ENCODE measurements at places on chromosomes 4 and X.
A peak's percentile ranks its signal among the peaks of the same experiment; 100 is the strongest.

- no peak for DNase-seq
Observed at GRCh38 chr4:15100994-15101695, 98.9 kb downstream of the CPEB2 start.

- DNase-seq, result peak; percentile 62
Observed at GRCh38 chrX:136909119-136909705, 28.7 kb upstream of the RBMX start.

- DNase-seq, result no peak
Observed at GRCh38 chr4:88865466-88865865, 167.8 kb upstream of the NAP1L5 start.

GRCh38 chr4:24611575-24611974 is 27.2 kb upstream of the DHX15 start:
- no peak for DNase-seq

DNA sequence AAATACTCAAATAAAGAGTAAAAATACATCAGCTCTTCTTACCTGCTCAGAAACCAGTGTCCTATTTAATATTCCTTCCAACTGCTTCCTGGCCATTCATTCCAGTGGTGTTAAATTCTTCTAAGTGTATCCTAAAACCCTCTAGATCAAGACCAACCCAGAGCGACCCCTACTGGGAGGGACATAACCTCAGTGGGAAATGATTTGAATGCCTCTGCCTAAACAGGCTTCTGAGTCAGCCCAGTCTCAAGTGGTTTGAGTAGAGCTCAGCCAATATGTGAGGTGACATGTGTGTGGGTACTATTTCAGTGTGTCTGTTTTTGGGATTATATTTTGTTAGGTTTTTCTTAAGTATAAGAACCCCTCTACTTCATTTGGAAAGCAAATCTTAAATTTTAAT is 133.6 kb upstream of the ARHGEF9 start:
- no peak for DNase-seq

DNA sequence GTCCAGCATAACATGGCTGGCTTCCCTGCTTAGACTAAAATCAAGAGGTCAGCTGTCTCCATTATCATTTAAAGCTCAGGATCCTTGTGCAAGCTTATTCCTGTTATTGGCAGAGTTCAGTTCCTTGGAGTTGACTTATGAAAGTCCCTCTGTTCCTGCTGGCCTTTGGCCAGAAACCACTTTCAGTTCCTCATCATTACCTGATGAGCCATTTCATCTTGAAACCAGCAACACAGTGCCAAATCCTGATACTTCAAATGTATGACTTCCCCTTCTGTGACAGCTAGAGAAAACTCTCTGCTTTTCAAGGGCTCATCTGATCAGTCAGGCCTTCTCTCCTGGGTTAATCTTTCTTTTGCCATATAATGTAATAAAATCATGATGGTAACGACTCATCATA is 110.6 kb upstream of the FSTL5 start:
- DNase-seq, result no peak

GRCh38 chr4:47737326-47737725 is 100.5 kb downstream of the CORIN start:
- no peak for DNase-seq

- DNase-seq, result no peak
Observed at GRCh38 chr4:23153076-23153475, 460.3 kb downstream of the GBA3 start.

- no peak for DNase-seq
Observed at GRCh38 chrX:124426288-124427169, 80.2 kb downstream of the SH2D1A start.

DNA sequence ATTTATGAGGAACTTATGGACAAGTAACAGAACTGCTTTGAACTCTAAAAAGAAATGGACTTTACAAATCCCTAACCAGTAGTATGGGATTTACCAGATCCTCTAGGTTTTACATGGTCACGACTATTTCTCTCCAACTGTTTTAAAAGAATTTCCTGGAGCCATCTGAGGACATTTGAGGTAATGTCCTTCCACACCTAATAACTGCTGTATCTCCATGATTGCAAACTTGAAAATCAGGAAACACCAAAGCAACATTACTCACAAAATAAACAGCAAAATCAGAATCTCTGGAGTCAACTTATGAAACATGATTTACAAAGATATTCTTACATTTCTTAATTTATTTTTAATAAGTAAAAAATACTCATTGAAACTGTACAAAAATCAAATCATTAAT is 58.0 kb downstream of the STAP1 start:
- no peak for DNase-seq

GRCh38 chrX:11589641-11590040 is 76.1 kb downstream of the ARHGAP6 start:
- no peak for DNase-seq

GRCh38 chr4:157984285-157984911 is 188.4 kb downstream of the GASK1B start:
- no peak for DNase-seq

DNA sequence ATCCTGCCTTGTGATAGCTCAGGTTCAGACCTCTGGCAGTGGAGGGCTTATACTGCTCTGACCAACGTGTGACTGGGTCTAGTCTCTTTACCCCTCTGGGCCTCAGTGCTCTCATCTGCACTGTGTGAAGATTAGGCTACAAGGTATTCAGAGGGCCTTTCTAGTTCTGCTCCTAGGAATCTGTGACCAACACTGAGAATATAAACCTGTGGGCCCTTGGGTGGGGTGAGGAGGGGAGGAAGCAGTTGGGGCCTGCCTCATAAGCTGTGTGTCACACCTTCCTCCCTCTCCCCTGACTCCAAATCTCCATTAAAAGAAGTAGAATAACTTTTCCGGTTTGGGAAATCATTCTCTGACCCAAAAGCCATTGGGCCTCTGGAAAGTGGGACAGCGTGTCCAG is 66.3 kb upstream of the MSN start:
- no peak for DNase-seq

DNA sequence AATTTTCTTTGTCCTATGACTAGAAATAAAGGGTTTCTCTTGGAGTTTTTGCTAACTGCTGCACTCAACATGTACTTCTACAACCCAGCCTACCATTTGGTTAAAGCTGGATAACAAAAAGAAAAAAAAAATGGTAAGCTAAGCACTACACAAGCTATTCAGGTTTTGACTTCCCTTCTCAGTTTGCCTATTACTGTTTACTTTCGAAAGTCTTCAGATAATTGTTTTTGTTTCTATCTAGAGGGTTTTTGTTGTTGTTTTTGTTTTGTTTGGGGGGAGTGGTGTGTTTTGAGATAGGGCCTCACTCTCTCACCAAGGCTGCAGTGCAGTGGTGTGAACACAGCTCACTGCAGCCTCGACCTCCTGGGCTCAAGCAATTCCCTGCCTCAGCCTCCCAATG is 46.6 kb downstream of the CLOCK start:
- no peak for DNase-seq

GRCh38 chrX:7073336-7073735 is 74.2 kb upstream of the STS start:
- DNase-seq, result no peak

DNA sequence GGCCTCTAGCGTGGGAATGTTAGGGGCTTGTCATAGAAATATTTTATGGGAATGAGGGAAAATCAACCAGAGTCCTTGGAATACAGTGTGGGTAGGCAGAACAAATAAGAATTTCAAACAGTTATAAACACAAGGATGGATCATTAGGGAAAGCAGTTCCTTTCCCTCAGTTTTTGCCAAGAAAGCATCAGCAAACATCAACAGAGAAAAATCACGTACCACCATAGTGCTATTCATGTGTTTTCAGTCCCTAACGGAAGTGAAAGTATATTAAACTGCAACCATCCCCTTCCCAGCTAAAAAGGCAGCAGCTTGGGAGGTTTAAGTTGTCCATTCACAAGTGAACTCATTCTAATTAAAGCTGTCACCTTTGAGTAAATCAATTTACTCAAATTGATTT is 334.4 kb upstream of the PCDH18 start:
- no peak for DNase-seq

DNA sequence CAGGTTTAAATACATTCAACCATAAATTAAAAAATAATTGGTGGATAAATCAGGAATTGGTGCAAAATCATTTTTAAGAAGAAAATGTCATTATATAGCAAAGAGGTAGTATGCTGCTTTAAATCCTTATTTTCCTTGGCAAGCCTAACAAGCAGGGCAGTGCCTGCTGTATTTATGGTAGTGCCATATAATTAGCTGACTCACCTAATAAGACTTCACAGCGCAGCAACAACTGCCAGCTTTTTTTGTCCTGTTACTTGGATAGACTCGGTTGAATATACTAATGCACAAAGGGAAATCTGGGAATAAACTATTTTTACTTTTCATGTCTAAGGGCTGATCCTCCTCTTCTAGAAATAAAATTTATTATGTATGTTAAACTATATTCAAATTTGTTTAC is 99.1 kb downstream of the SNCA start:
- no peak for DNase-seq

DNA sequence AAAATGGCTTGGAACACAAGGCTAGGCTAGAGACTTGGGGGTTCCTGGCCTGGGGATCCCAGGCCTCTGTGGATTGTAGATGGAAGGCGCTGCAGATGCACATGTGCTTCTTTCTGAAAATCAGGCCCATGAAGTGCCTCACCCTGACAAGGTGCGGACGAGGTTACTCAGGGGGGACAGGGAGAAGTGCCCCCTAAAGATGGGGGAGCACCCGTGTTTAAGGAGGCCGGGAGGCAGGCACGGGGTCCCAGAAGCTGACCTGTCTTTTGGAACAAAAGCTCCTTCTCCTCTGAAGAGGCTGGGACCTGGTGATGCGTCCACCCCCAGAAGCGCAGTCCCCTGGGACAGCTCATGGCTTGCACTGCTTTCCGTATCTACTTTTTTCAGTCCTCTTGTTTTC is 2.4 kb downstream of the PDZD4 start:
- no peak for DNase-seq

DNA sequence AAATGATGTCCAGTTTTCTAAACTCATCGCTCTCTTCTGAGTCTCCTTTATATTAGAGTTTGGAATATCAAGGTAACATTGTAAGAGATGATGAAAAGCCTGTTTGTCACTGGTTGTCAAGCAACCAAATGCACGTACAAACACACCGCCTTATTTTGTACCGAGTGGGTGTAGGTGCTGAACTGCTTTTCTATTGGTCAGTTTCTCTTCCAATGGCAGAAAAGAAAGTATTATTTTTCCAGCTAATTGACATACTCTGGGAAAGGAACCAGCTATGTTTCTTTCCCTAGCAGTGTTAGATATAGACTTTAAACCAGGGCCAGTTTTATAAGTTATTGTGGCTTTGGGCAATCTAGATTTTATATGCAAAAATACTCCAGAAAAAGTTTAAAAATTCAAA is 6.6 kb upstream of the PPM1K start:
- DNase-seq, result no peak

DNA sequence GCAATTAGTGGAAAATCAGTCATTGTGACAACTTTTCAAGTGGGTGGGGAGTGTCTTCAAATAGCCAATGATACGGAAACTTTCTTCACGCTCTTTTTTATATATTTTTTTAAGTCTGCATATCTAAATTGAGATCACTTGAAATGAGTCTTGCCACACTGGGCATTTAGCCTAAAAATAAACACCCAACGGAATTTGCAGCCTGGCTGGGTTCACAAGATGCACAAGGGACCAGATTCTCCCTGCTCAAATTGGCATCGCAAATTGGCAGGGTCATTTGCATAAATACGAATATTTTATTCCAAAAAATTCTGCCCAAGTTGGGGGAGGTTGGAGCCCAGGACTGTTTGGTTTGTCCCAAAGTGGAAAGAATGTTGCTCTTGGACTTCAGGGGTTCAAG is 87.6 kb downstream of the LIMCH1 start:
- no peak for DNase-seq

GRCh38 chr4:10582059-10582686 is 102.4 kb downstream of the CLNK start:
- DNase-seq, result no peak

GRCh38 chr4:62145276-62145675 is 945.1 kb downstream of the ADGRL3 start:
- no peak for DNase-seq

GRCh38 chr4:183129675-183130074 is 30.6 kb downstream of the WWC2 start:
- DNase-seq, result no peak

DNA sequence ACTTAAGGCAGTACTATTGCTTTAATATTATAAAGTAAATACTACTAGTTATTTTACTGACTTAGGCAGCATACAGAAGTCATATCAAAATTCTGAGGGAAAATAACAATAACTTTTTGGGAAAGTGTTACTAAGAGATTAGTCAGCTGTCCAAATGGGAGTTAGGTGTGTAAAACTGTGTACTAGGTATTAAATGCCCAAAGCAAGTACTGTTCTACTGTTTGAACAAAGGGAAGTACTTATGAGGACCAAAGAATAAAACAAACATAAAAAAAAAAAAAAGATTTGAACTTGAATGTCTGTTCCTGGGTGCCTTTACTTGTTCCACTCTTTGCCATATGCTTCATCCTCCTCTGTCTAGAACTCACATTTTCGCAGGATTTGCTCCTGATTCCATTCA is 174.4 kb downstream of the MSL3 start:
- DNase-seq, result no peak

DNA sequence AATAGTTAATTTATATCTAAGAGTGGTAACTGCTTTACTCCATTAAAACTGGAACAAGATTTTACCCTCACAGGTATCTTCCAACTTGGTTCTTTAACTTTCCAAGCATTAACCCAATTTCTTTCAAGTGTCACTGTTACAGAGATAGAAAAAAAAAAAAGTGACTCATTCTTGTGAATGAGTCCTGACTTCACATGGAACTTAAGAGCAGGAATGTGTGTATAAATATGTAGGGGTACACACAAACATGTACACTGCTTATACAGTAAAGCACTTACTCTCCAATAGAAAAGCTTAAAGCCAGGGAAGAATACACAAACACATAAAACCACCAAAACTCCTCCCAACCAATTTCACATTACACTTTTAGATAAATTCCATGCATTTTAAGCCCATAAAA is 38.8 kb downstream of the TAPT1 start:
- no peak for DNase-seq

DNA sequence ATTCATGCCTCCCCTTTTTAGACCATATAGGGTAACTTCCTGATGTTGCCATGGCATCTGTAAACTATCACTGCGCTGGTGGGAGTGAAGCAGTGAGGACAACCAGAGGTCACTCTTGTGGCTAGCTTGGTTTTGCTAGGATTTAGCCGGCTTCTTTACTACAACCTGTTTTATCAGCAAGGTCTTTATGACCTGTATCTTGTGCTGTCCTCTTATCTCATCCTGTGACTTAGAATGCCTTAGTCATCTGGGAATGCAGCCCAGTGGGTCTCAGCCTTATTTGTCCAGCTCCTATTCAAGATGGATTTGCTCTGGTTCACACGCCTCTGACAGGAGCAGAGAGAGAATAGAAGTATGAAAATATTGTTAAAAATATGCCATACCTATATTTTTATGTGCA is 355.7 kb downstream of the ADGRL3 start:
- DNase-seq, result no peak

DNA sequence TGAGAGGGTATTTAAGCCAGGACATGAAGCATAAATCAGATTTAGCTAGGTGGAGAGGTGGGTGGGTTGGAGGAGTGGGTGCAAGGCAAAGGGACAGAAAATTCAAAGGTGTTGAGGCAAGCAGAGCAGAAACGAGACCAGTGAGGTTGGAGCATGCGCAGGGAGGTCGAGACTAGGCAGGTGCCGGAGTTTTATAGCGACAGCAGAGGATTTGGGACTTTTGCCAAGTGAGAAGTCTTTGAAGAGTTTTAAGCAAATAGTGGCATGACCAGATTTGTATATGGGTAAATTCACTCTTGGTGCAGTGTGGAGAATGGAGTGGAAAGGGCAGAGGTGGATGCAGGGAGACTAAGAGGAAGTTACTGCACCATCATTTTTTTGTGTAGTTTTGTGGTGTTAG is 107.0 kb upstream of the TLR2 start:
- DNase-seq, result no peak

GRCh38 chrX:130402208-130402684 is 459 bp downstream of the RBMX2 start:
- DNase-seq, result no peak

- DNase-seq, result no peak
Observed at GRCh38 chr4:168490711-168491110, 6.1 kb upstream of the PALLD start.
